ENCODE measurements at places on chromosomes 3 and 15.
A peak's percentile ranks its signal among the peaks of the same experiment; 100 is the strongest.

DNA sequence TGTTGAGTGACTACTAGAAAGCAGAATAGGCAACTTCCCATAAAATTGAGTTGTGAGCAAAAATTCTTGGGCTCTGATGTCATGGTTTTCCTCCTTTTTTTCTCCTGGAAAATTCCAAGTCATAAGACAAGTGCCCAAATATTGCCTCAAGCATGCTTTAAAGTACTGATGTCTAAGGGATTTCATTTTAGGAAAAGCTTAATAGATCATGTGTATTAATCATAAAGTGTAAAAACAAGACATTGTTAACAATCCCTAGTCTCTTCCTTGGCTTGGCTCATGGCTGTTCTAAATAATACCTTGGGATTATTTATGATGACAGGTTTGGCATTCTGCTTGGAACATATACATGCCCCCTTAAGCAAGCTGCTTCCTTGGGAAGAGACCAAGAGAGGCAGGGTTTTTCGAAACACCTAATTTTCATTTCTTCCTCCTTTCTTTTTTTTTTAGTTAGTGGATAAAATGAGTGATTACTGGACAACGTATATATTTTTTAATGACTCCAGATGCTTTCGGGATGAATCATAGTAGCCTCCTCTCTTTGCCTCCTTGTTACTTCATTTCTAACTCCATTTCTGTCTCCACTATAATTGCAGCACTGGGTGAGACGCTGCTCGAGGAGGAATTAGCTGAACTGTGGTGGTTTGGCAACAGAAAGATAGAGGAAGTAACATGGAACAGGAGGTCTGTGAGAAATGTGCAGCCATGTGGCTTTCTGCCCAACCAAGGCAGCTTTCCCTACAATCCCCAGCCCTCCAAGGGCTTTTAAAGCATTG, 104.9 kb downstream of the TPRG1 start:
- peak; percentile 94 for DNase-seq

GRCh38 chr3:58837856-58838255, 171.3 kb upstream of the FAM3D start:
- DNase-seq, result peak; percentile 38

- DNase-seq, result no peak
Observed at GRCh38 chr15:42734076-42734672, 2.8 kb downstream of the CDAN1 start.

GRCh38 chr3:32996048-32996754, 44.8 kb downstream of the CCR4 start:
- no peak for DNase-seq

DNA sequence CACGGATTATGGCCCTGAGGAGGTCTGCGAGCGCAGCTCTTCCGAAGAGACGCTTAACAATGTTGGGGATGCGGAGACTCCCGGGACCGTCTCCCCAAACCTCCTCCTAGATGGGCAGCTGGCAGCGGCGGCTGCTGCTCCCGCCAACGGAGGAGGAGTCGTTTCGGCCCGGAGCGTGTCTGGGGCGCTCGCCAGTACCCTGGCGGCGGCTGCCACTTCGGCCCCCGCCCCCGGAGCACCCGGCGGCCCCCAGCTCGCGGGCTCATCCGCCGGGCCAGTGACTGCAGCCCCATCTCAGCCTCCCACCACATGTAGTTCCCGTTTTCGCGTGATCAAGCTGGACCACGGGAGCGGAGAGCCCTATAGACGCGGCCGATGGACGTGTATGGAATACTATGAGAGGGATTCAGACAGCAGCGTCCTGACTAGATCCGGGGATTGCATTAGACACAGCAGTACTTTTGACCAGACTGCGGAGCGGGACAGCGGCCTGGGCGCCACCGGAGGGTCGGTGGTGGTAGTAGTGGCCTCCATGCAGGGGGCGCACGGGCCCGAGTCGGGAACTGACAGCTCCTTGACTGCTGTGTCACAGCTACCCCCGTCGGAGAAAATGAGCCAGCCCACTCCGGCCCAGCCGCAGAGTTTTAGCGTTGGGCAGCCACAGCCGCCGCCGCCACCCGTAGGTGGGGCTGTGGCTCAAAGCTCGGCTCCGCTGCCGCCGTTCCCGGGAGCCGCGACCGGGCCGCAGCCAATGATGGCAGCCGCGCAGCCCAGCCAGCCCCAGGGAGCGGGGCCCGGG, 1.6 kb downstream of the TSC22D2 start:
- peak; percentile 72 for DNase-seq

GRCh38 chr3:173732237-173732636, 334.7 kb downstream of the NLGN1 start:
- peak; percentile 29 for DNase-seq

DNA sequence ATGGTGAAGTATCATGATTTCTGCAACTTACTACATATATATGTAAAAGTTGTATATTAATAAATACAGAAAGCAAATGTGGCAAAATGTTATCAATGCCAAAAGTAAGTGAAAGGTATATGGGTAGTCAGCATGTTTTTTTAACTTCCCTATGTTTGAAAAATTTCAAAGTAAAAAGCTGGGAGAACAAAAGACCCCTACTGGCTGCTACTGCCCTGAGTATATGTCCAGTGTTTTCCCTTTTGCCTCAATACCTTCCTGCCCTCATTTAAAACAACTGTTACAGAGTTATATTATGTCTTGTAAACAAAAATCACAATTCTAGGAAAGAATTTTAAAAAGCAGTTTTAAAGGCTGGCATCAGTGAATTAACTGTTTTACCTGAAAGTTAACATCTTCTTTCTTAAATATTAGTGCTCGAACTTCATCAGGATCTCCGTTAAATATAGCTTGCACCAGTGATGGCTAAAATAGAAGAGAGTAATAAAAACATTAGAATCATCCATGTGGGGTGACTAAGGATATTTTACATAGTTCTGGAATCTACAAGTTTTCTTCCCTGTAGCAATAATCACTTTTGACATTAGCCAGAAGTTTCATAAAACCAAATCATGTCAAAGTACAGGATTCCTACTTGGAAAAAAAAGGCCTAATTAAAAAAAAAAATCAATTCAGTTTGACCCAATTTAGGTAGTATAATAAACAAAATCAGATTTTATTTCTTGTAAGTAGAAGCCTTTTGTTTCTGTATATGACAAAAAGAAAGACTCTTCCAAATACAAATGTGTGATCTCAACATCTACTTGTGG, 2.7 kb downstream of the ANKRD28 start:
- no peak for DNase-seq

GRCh38 chr3:16204751-16205150, 30.3 kb downstream of the GALNT15 start:
- no peak for DNase-seq

DNA sequence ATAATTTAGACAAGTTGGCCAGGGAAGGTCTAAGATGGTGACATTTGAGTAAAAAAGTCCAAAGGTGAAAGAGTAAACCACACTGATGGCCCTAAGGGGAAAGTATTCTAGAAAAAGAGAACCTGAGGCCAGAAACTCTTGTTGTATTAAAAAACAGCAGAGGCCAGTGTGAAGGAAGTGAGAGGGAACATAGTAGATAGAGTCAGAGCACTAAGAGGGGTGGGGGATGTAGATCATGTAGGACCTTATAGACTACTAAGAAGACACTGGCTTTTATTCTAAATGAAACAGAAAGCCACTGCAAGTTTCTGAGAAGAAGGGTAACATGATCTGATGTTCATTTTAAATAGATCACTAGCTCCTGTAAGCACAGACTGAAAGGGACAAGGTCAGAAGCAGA, 14.5 kb downstream of the POLQ start:
- no peak for DNase-seq

DNA sequence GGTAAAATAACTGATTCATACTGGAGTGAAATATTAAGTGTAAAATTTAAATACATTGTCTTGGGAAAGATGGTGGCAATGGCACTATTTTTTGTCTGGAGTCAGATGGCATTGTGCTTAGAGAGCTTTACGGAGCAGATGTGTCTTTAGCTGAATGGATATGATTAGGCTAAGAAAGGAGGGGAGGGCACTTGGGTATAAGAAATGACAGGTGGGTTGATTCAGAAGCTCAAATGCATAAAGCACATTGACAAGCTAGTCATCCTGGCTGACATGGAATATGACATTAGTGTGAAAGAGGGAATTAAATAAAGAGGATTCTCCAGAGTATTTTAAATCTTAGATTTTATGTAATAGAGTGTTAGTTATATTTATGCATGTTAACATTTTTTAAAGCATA, 570.1 kb upstream of the CBLB start:
- no peak for DNase-seq

GRCh38 chr3:3196148-3196861, 16.8 kb upstream of the CRBN start:
- DNase-seq, result peak; percentile 7

DNA sequence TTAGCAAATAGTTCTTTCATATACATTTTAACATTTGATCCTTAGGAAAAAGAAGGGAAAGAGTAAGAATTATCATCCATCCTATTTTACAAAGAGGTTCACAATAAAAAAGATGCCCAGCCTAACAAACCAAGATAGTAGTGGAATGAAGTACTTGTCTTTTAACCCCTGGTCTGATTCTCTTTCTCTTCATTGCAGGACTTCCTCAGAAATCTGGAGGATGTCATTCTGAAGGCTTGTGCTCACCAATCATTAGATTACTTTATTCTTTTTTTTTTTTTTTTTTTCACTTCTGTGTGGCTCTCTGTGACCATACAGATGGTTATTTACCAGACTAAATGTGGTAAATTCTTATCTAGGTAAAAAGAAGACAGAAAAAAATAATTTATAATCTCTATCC, 7.0 kb downstream of the HDGFL3 start:
- DNase-seq, result no peak

GRCh38 chr15:71338827-71339542, 223.7 kb downstream of the THSD4 start:
- DNase-seq, result no peak

GRCh38 chr3:44861412-44862225, at the start of gene TMEM42:
Gene TMEM42, plus strand, starts transcription at chr3:44861912. Its CDS starts 13 bp downstream, at chr3:44861925.
- peak; percentile 92 for DNase-seq

GRCh38 chr3:99825004-99825640, 7.5 kb downstream of the CMSS1 start:
- DNase-seq, result no peak

GRCh38 chr15:32651229-32651837, 9.8 kb downstream of the SCG5 start:
- DNase-seq, result peak; percentile 85

- DNase-seq, result no peak
Observed at GRCh38 chr15:51908316-51908715, 63.3 kb downstream of the LEO1 start.

- DNase-seq, result no peak
Observed at GRCh38 chr15:59330649-59331048, 42.0 kb downstream of the MYO1E start.

DNA sequence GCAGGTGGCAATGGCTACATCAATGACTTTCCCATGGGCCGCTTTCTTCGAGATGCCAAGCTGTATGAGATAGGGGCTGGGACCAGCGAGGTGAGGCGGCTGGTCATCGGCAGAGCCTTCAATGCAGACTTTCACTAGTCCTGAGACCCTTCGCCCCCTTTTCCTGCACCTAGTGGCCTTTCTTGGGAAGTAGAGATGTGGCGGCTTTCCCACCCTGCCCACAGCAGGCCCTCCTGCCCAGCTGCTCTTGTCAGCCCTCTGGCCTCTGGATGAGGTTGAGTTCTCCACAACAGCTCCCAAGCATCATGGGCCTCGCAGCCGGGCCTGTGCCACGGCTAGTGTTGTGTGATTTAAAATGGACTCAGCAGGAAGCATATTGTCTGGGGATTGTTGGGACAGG, 12.5 kb downstream of the IVD start:
- DNase-seq, result no peak

DNA sequence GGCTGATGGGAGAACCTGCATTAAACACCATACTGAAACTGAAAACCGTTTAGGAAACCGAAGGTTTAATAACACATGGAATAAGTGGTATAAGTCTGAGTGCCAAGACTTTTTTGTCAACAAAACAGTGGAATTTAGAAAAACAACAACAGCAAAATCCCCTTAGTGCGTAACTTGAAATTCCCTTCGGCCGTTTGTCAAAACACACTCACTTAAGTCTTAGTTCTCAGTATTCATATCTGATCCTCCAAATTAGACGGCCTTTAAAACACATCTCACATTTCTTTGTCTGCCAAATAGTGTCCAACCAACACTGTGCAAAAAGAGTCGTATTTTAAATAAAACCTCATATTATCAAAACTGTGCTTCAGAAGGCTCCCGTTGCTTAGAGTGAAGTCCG, 64.5 kb downstream of the LRCH3 start:
- DNase-seq, result peak; percentile 10

GRCh38 chr3:149269687-149270086, 48.1 kb upstream of the CP start:
- DNase-seq, result no peak

DNA sequence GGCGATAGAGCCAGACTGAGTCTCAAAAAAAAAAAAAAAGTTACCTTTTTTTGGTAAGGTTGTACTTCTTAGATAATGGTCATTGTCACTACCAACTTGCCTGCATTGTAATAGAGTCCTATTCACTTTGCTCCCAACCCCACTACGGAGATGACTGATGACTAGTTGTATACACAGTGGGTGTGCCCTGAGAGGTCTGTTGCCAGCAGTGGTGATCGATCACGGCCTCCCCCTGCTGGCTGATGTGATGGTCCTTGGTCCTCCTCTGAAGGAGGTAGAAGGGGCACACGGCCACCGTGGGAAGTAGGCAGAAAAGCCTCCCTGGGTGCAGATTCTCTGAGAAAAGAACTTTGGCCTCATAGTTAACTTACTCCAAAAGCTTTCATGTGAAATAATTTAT, 10.7 kb downstream of the GCNT3 start:
- peak; percentile 48 for DNase-seq

- DNase-seq, result peak; percentile 82
Observed at GRCh38 chr3:8629151-8630021, 15.2 kb downstream of the SSUH2 start.

- DNase-seq, result no peak
Observed at GRCh38 chr15:85477061-85477460, 96.7 kb downstream of the AKAP13 start.

GRCh38 chr3:41794748-41795589, 166.9 kb downstream of the ULK4 start:
- no peak for DNase-seq

DNA sequence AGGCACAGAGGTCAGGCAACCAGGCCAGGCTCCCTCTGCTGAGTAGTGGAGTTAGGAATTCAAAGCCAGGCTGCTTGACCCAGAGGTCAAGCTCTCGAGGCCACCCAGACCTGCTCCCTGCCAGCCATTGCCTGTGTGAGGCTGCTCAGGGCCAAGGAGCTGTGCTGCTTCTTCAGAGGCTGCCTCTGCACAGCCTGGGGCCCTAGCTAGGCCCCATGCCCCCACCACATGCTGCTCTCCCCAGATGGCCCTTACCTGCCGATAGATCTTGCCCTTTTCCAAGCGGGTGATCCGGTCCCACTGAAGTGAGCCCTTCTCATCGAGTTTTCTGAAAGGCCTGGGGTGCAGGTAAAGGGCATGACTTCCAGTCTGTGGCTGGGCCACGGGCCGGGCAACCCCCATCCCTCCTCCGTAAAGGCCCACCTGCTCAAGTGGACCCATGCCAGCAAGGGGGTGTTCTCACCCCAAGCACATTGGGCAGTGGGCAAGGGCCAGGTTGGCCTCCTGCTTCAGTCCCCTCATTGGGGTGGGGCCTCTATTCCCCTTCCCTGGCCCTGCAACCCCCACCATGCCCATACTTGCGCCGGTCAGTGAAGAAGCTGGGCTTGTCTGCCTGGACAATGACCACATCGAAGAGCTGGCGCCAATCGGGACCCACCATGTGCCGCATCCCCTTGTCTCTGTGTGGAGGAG, 6.5 kb downstream of the NT5DC2 start:
- no peak for DNase-seq

GRCh38 chr15:60325905-60326304, 71.9 kb downstream of the ANXA2 start:
- no peak for DNase-seq
